Omental fat pad (tissue), 4 donors: ENCODE measurements at places on chromosomes 4 and X.

DNA sequence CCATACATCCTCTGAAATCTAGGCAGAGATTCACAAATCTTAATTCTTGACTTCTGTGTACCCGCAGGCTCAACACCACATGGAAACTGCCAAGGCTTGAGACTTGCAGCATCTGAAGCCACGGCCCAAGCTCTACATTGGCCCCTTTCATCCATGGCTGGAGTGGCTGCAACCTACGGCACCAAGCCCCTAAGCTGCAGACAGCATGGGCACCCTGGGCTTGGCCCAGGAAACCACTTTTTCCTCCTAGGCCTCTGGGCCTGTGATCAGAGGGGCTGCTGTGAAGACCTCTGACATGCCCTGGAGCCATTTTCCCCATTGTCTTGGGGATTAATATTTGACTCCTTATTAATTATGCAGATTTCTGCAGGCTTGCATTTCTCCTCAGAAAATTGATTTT is 457.9 kb downstream of the GRIA2 start:
- no peak for DNase-seq

- no peak for DNase-seq
These were observed 14.6 kb downstream of the SMIM20 start for GRCh38 chr4:25928379-25929297.

DNA sequence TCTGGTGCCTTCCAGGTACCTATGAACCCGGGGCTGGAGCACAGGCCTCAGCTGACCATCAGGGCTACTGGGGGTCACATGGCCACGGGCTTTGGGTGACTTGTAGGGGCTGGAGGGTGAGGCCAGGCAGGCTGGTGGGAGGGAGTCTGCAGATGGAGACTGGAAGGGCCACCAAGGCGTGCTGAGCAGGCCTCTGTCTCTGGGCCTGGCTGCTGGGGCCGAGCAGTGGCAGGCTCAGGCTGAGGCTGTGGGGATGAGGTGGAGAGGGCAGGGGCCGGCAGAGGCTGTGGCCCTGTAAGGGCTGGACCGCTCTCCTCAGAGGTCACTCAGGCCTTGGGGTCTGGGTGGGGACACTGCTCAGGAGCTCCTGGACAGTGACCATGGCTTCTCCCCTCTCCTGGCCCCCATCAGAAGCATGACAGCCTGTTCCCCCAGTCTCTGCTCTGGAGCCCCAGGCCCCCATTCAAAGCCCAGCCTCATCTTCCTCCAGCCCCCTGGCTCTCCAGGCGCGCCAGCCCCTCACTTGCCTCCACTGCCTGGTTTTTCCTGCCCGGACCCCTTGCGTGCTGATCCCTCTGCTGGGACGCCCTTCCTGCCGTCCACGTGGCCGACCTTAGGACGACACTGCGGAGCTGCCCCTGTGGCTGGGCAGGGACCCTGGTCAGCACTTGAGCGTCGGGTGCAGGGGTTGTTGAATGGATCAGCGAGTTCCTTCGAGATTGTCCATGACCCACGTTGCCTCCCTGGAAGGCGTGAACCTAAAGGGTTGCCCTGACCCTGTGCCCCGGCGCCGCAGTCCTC is 11.1 kb upstream of the NAT8L start:
- peak; percentile 18 for DNase-seq

GRCh38 chr4:53552711-53553110 is 38.6 kb downstream of the LNX1 start:
- DNase-seq, result no peak

GRCh38 chr4:74632634-74633033 is 161.7 kb downstream of the BTC start:
- DNase-seq, result no peak

DNA sequence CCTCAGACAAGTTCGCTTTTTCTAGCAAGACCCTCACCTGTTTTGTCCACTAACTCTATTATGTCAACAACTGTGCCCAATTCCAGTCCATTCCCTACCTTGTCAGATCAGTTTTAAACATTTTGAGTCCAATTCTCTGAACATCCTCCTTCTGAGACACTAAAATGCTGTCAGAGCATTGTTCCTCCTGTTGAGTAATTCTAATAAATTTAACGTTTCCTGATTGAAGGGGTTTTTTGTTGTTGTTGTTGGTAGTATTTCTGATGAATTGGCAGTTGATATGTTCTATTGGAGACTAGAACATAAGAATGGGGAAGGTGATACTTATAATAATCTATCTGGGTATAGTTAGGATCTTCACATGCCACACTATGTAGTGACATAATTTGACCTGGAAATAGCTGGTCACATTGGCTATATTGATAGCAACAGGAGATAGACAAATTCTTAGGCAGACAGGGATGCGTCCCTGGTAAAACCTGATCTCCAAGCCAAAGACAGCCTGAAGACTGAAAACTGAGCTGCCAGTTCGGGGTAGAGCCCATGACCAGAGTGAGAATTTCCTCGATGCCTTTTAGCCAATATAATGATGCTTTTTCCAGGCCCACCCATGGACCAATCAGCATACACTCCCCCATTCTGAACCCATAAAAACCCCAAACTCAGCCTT is 12.4 kb upstream of the CXCL2 start:
- no peak for DNase-seq

DNA sequence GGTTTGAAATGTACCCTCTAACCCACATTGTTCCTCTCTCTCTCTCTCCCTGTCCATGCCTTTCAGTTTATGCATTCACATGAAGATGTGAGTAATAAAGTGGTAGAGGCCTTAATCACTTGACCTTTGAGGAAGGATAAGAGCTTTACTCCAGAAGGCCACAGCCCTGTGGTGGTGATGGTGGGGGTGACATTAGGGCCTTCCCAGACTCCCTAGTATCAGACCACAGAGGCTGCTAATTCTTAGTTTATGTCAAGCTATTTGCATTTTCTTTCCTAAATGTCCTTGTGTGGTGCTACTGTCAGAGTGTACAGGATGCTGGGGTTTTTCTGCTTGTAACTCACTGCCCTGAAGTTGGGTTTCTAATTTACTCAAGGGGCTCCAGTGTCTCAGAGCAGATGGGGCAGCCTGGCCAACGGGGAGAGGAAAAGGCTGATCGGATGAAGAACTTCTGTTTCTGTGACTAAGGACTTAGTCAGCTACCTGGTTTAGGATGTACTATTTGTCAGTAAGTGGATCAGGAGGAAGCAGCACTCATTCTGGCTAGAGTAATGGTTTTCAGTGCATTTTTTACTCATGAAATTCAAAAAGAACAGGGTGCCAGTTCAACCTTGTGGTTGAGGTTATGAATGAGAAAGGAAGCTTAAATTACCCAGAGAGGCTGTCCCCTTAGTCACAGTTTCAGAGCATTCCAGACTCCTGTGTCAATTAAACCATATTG is 509.6 kb upstream of the DIPK2B start:
- no peak for DNase-seq

DNA sequence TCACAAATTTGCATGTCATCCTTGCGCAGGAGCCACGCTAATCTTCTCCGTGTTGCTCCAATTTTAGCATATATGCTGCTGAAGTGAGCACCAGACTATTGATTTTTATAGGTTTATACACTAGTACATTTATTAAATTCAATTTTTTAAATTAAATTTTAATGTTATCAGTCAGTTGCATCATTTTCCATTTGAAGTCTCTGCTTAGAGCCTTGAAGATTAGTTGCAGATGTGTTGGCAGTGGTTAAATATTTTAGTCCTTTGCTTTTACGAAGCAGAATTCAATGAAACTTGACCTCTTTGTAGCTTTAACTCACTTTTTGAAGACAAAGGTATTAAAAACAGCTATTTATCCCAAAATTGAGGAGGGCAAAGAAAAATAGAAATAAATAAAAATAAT is 16.5 kb downstream of the TRAPPC11 start:
- DNase-seq, result no peak
